ENCODE measurements at places on chromosomes 6 and 20. TPM values are rescaled to one million over a fixed set of nuclear protein-coding genes. Genes with fewer than 3 reads are reported as not detected.

The SYTL3 gene
- 2.0 TPM for polyA plus RNA-seq

The CST7 gene
- 0.08 TPM for polyA plus RNA-seq

The GFOD1 gene
- 1.6 TPM for polyA plus RNA-seq

The SAPCD1 gene
- 6.3 TPM for polyA plus RNA-seq

The TMEM14C gene
- polyA plus RNA-seq = 199 TPM

The SLC24A3 gene
- polyA plus RNA-seq = not detected

The FGD2 gene
- polyA plus RNA-seq = not detected

The RPL10A gene
- 2,393 TPM for polyA plus RNA-seq

The HAO1 gene
- not detected for polyA plus RNA-seq

The CTCFL gene
- polyA plus RNA-seq = not detected

The SLC35A1 gene
- polyA plus RNA-seq = 9.2 TPM

The BMP7 gene
- polyA plus RNA-seq = 0.10 TPM

The FRMD1 gene
- 0.02 TPM for polyA plus RNA-seq

GRCh38 chr20:36051318-36052116, 83.1 kb downstream of the CNBD2 start:
- DNase-seq = no peak
- H3K27ac ChIP-seq = peak overlapping the region; percentile 90
- H3K4me3 ChIP-seq = peak overlapping the region; percentile 88

GRCh38 chr20:8490076-8490830, 358.2 kb downstream of the PLCB1 start:
- no peak overlapping the region for H3K27ac ChIP-seq
- H3K4me1 ChIP-seq = peaks cover 3% of the 10 kb centered on the region
- no peak overlapping the region for H3K4me3 ChIP-seq
- DNase-seq = no peak

DNA sequence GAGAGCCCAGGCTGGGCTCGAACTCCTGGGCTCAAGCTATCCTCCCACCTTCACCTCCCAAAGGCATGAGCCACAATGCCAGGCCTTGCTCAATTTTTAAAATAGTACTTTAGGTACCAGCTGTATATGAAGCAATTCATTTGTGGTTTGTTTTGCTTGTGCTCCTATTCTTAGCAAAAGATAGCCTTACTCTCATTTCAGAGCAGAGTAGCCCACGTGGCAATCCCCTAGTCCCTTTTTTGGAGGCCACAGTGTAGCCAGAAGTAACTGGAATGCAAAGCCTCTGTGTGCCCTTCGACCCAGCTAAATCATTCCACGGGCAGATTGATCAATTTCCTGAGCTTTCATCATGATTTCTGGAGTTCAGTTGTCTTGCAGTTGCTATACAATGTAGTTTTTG, 372.2 kb downstream of the NRN1 start:
- no peak for DNase-seq
- H3K4me3 ChIP-seq = no peak overlapping the region
- no peak overlapping the region for H3K27ac ChIP-seq
- H3K27me3 ChIP-seq = no peaks in the 10 kb centered on the region

DNA sequence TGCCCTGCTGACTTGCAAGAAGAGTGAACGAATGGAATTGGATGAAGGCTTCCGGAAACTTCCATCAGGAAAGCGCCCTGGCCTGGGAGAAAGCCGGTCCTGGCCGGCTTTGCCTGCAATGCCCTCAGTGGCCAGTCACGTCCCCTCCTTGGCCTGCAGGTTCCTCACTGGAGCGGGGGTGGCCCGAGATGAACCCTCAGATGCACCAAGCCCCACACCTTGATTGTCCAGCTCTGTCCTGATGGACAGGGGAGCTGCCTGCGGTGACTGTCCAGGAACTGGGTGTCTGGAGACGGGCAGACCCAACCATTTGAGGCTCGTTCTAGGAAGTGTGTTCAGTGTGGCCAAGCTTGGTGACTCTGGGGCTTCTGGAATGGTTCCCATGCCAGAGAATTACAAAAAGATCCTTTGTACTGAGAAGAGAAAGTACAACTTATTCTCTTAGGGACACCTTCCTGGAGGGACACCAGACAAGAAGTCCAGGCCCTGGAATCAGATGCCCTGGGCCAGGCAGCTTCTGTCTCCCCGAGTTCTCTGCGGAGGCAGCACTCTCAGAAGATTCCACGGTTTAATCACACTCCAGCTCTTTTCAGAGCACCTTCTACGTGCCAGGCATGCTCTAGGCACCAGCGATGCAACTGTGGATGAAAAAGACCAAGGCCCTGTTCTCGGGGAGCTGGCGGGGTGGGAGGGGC, 17.1 kb upstream of the SULF2 start:
- H3K4me3 ChIP-seq = no peak overlapping the region
- no peak overlapping the region for H3K27ac ChIP-seq
- 0 out of 2 replicates have a peak, but pooled peaks cover 7% of the 10 kb centered on the region for H3K27me3 ChIP-seq
- H3K4me1 ChIP-seq = peaks cover 10% of the 10 kb centered on the region
- no peak for DNase-seq

- no peak overlapping the region for H3K4me3 ChIP-seq
- no peaks in the 10 kb centered on the region for H3K36me3 ChIP-seq
- H3K4me1 ChIP-seq = no peaks in the 10 kb centered on the region
- no peaks in the 10 kb centered on the region for H3K27me3 ChIP-seq
Observed at GRCh38 chr6:96465321-96465903, 56.2 kb upstream of the UFL1 start.

DNA sequence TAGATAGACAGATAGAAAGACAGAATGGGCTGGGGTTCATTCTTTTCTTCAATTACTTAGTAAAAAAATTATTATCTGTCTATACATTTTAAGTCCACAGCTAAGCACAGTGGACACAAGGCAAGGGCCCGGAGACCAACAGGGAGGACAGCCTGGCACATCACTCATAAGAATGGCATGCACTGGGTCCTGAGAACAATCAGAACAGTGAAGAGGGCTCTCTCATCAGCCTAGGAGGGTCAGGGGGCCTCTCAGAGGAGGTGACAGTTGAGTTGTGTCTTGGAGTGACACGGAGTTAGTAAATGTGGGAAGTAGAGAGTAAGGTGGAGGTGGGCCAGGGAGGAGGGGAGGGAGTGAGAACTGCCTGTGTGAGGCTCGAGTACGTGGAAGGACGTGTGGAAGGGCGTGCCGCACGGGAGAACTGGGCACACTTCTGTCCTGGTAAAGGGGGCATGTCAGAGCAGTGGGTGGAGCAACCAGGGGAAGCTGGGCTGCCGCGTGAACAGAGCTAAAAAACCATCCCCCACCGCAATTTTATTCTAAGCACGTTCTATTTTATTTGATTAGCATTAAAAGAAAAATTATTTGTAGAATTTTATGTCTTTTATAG, 45.1 kb upstream of the DSP start:
- no peak overlapping the region for H3K4me3 ChIP-seq
- no peak for DNase-seq
- H3K4me1 ChIP-seq = no peaks in the 10 kb centered on the region
- H3K27me3 ChIP-seq = peaks cover 4% of the 10 kb centered on the region

DNA sequence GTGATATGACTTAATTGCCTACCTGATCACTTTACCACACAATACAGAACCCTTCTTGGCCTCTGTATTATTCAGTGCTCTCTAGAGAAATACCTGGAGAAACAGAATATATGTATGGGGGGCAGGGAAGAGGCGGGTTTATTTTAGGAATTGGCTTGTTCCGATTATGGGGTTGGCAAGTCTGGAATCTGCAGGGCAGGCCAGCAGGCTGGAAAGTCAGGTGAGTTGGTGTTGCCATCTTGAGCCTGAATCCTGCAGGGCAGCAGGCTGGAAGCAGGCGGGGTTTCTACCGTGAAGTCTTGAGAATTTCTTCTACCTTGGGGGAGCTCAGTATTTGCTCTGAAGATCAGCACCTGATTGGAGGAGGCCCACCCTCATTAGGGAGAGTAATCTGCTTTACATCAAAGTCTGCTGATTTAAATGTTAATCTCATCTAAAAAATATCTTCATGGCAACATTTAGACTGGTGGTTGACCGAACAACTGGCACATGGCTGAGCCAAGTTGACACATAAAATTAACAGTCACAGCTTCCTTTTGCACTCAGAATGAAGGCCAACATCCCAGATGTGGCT, 193.9 kb downstream of the ZDHHC14 start:
- H3K27ac ChIP-seq = no peak overlapping the region
- peaks cover 2% of the 10 kb centered on the region for H3K4me1 ChIP-seq
- H3K4me3 ChIP-seq = no peak overlapping the region
- H3K36me3 ChIP-seq = no peaks in the 10 kb centered on the region

DNA sequence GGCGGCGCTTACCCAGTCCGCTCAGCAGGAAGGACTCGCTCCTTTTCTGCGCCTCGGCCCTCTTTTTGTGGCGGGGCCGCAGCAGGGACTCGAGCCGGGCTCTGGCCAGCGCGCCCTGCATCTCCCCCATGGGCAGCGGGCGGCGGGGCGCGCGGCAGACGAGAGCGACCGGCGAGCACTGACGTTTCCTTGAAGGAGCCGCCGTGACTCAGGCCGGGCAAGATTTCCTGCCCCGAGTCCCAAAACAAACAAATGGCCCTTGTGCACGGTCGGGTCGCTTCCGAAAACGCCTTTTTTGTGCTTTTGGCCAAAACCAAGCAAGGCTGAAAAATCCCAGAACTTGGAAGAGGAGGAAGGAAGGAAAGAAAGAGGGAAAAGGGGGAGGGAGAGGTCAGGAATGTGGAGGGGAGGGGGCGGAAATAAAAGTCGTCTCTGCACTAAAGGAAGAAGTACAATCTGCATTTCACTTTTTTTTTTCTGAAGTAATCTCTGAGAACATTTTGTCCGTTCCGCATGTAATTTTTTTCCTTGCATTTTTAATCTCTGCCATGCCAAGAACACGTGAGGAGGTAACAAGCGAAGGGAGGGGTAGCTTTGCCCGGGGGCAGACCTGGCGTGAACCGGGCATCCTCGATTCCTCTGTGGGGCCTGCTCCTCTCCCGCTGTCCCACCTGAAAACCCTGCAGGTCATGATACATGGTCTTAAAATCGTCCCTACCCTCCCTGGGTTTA, 123.3 kb upstream of the SLC2A12 start:
- H3K4me1 ChIP-seq = peaks cover 24% of the 10 kb centered on the region
- H3K27ac ChIP-seq = peak overlapping the region; percentile 67
- peaks cover 31% of the 10 kb centered on the region for H3K36me3 ChIP-seq
- H3K27me3 ChIP-seq = no peaks in the 10 kb centered on the region
- peak; percentile 49 for DNase-seq
- H3K4me3 ChIP-seq = peak overlapping the region; percentile 78

GRCh38 chr20:4814696-4815252, 93.1 kb downstream of the PRND start:
- H3K27me3 ChIP-seq = no peaks in the 10 kb centered on the region
- DNase-seq = no peak
- H3K27ac ChIP-seq = no peak overlapping the region

GRCh38 chr6:114218437-114219340, 124.1 kb downstream of the HS3ST5 start:
- H3K36me3 ChIP-seq = no peaks in the 10 kb centered on the region
- no peak for DNase-seq
- no peak overlapping the region for H3K27ac ChIP-seq
- H3K4me3 ChIP-seq = no peak overlapping the region
- H3K4me1 ChIP-seq = no peaks in the 10 kb centered on the region

DNA sequence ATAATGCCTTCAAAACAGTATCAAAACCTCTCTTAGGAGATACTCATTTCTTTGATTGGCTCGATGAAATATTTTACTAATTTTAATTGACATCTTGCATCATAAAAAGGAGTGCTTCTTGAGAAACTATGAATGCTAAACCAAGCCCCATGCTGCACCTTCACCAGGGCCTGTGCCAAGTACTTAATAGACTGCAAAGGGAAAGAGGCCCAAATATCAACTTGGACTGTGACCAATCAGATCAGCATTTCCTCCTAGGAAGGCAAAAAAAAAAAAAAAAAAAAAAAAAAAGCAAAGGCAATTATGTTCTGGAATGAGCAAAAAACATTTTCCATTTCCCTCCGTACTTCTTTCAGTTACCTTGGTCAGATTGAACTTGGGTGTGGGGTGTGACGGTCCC, 253.0 kb upstream of the SOX4 start:
- no peaks in the 10 kb centered on the region for H3K36me3 ChIP-seq
- H3K27me3 ChIP-seq = no peaks in the 10 kb centered on the region
- H3K4me3 ChIP-seq = no peak overlapping the region
- H3K27ac ChIP-seq = no peak overlapping the region

- no peak overlapping the region for H3K4me3 ChIP-seq
- DNase-seq = no peak
- no peak overlapping the region for H3K27ac ChIP-seq
- H3K27me3 ChIP-seq = peaks cover 31% of the 10 kb centered on the region
- no peaks in the 10 kb centered on the region for H3K36me3 ChIP-seq
Observed at GRCh38 chr6:150142097-150142669, 661 bp upstream of the PPP1R14C start.

DNA sequence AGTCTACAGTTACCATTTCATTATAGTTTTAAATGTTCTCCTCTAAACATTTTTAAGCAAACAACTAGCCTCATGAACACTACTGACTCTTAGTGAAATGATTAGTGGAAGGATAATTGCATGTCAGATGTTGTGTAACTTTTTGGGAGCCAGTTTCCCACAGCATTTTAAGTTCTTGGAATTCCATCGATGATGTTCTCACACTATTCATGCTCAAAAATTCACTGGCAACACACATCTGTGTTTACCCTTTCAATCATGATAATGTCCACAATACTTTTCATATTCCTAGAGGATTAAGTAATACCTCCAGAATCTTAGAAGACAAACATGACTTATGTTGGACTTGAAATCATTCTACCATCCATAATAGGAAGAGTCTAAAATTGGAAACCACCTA, 678.1 kb upstream of the ID4 start:
- H3K36me3 ChIP-seq = no peaks in the 10 kb centered on the region
- H3K4me1 ChIP-seq = no peaks in the 10 kb centered on the region
- H3K4me3 ChIP-seq = no peak overlapping the region
- H3K27me3 ChIP-seq = no peaks in the 10 kb centered on the region

GRCh38 chr6:20706939-20707485, 172.8 kb downstream of the CDKAL1 start:
- no peak overlapping the region for H3K4me3 ChIP-seq
- H3K4me1 ChIP-seq = peaks cover 7% of the 10 kb centered on the region
- no peak for DNase-seq
- no peaks in the 10 kb centered on the region for H3K36me3 ChIP-seq
- H3K27ac ChIP-seq = peak overlapping the region; percentile 43

Measured in SK-N-SH (cell line).